Small intestine (tissue), 16 donors: ENCODE measurements at places on chromosomes 4 and X. TPM values are rescaled to one million over a fixed set of nuclear protein-coding genes. Genes with fewer than 3 reads are reported as not detected.

- H3K4me1 ChIP-seq: no peaks in the 10 kb centered on the region
- no peaks in the 10 kb centered on the region for H3K27me3 ChIP-seq
- H3K27ac ChIP-seq: no peak overlapping the region
- no peaks in the 10 kb centered on the region for H3K36me3 ChIP-seq
- DNase-seq: no peak
- no peak overlapping the region for H3K4me3 ChIP-seq
These were observed 120.4 kb downstream of the PCDH7 start for GRCh38 chr4:30840571-30840970.

The PPP1R2C gene
- not detected for polyA plus RNA-seq

GRCh38 chr4:113468165-113469022, 293.1 kb downstream of the CAMK2D start:
- no peaks in the 10 kb centered on the region for H3K27me3 ChIP-seq
- peaks cover 10% of the 10 kb centered on the region for H3K36me3 ChIP-seq
- H3K4me3 ChIP-seq: no peak overlapping the region
- peak; percentile 89 for DNase-seq
- H3K4me1 ChIP-seq: peaks cover 17% of the 10 kb centered on the region
- H3K27ac ChIP-seq: peak overlapping the region; percentile 83

- H3K4me1 ChIP-seq: no peaks in the 10 kb centered on the region
- no peak overlapping the region for H3K4me3 ChIP-seq
- DNase-seq: peak; percentile 19
- H3K27ac ChIP-seq: no peak overlapping the region
These were observed 7.4 kb downstream of the DOK7 start for GRCh38 chr4:3470244-3471097.

DNA sequence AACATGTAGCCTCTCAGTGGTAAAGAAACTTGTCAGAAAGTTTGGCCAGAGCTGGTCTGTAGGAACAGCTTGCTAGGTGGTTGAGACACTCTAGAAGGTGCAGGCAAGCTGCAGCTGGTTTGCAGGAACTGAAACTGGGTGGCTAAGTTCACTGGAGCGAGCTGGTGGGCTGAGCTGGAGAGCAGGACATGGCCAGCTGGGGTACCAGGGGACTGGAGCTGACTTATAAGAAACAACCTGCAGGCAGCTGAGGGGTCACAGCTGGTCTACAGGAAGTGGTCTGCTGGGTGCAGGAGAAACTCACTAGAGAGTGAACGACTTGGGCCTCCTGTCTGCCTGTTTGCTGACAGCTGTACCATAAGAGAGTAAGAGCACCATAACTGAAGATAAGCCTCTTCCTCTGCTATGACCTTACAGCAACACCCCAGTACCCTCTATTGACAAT, 157.1 kb upstream of the LNX1 start:
- no peak for DNase-seq
- no peaks in the 10 kb centered on the region for H3K4me1 ChIP-seq
- H3K27me3 ChIP-seq: no peaks in the 10 kb centered on the region
- H3K4me3 ChIP-seq: no peak overlapping the region
- H3K36me3 ChIP-seq: no peaks in the 10 kb centered on the region

DNA sequence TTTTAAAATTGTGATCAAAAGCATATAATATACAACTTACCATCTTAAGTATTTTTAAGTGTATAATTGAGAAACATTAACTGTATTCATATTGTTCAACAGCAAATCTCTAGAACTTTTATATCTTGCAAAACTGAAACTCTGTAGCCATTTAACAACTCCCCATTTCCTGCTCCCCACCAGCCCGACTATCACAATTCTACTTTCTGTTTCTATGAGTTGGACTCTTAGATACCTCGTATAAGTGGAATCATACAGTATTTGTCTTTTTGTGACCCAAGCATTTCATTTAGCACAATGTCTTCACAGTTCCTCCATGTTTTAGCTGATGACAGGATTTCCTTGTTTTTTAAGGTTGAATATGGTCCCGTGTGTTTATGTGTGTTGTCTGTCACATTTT, 106.0 kb downstream of the LRBA start:
- H3K4me1 ChIP-seq: no peaks in the 10 kb centered on the region
- peaks cover 10% of the 10 kb centered on the region for H3K36me3 ChIP-seq
- H3K27ac ChIP-seq: no peak overlapping the region
- no peaks in the 10 kb centered on the region for H3K27me3 ChIP-seq
- H3K4me3 ChIP-seq: no peak overlapping the region

The NUDT10 gene
- not detected for polyA plus RNA-seq

DNA sequence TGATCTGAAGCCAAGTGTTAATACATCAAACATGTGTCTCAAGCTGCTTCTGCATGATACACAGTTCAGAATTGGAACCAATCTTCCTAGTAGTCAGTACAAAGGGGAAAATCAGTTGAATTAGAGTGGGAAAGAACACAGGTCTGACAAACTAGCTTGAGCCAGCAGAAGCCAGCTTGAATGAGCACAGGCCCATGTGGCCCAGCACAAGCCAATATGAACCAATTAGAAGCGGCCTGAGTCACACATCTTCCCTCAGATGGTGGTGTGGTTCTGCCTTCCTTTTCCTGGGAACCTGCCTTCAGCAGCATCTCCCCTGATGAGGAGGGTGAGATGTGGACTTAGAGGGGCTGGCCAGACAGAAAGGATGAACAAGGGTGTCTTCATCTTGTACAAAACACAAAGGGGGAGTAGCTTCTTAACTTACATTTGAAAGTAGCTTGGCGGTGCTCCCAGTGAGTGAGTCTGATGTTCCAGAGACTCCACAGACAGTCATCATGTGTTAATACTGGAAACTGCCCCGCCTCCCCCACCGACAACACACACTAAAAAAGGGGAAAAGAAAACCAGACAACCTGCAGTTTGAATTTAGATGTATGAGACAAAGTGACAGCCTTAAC, 72.0 kb downstream of the FRMPD4 start:
- H3K36me3 ChIP-seq: no peaks in the 10 kb centered on the region
- H3K4me1 ChIP-seq: no peaks in the 10 kb centered on the region
- DNase-seq: no peak
- no peak overlapping the region for H3K27ac ChIP-seq

- no peak overlapping the region for H3K27ac ChIP-seq
- H3K4me1 ChIP-seq: no peaks in the 10 kb centered on the region
- H3K4me3 ChIP-seq: no peak overlapping the region
- DNase-seq: no peak
- H3K36me3 ChIP-seq: peaks cover 31% of the 10 kb centered on the region
These were observed 29.9 kb downstream of the BOD1L1 start for GRCh38 chr4:13597604-13598003.

The CFAP99 gene
- polyA plus RNA-seq: 0.15 TPM

- H3K27me3 ChIP-seq: no peaks in the 10 kb centered on the region
- H3K4me1 ChIP-seq: no peaks in the 10 kb centered on the region
- no peak overlapping the region for H3K4me3 ChIP-seq
- H3K27ac ChIP-seq: no peak overlapping the region
- no peaks in the 10 kb centered on the region for H3K36me3 ChIP-seq
These were observed 3.5 kb downstream of the IBSP start for GRCh38 chr4:87802858-87803257.

DNA sequence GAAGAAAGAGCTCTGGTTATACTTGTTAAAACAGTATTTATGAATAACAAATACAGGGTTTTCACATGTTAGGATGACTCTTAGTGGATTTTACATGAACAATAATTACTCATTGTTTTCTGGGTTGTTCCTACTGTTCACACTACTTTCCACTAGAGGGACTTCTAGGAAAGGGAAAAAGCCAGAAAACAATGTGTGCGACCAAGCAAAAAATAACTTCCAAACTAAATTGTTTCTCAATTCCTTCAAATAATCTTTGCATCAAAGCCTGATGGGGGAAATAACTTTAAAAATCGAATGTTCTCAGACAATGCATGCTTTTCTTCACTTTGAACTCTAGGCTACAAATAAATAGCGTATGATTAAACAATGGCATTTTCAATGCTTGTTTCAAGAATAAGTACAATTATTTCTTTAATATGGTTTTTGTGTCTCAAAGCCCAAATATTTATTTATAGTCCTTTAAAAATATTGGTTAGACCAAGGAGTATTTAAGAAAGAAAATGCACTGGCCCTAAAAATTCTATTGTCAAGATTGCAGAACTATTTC, 72.1 kb upstream of the ETNPPL start:
- peaks cover 11% of the 10 kb centered on the region for H3K27me3 ChIP-seq
- no peak overlapping the region for H3K27ac ChIP-seq
- peak; percentile 31 for DNase-seq

GRCh38 chrX:38221391-38221929, 789 bp upstream of the SRPX start:
- H3K36me3 ChIP-seq: no peaks in the 10 kb centered on the region
- no peaks in the 10 kb centered on the region for H3K27me3 ChIP-seq
- H3K4me1 ChIP-seq: peaks cover 5% of the 10 kb centered on the region
- DNase-seq: peak; percentile 1
- H3K27ac ChIP-seq: no peak overlapping the region
- no peak overlapping the region for H3K4me3 ChIP-seq

The RBM41 gene
- 8.9 TPM for polyA plus RNA-seq

The DCAF12L2 gene
- not detected for polyA plus RNA-seq

DNA sequence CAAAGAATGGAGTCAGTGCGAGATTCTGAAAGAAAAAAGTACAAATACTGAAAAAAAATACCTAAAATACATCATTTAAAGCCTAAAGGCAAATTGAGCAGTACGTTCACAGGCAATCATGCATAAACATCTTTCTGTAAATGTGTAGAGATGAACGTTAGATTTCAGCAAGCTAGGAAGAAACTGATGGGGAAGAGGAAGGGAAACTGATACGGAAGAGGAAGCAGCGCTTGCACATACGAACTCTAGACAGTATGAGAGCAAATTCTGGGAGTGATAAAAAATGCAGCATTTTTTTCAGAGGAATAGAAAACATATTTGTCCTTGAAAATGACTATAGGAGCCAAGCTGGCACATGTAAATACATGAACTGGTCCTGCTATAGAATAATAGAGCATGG, 9.4 kb downstream of the ANKRD50 start:
- H3K4me1 ChIP-seq: no peaks in the 10 kb centered on the region
- no peaks in the 10 kb centered on the region for H3K27me3 ChIP-seq
- no peak overlapping the region for H3K4me3 ChIP-seq
- no peaks in the 10 kb centered on the region for H3K36me3 ChIP-seq
- DNase-seq: no peak
- no peak overlapping the region for H3K27ac ChIP-seq

The ENAM gene
- polyA plus RNA-seq: 4.5 TPM

- no peaks in the 10 kb centered on the region for H3K27me3 ChIP-seq
- no peaks in the 10 kb centered on the region for H3K36me3 ChIP-seq
- no peaks in the 10 kb centered on the region for H3K4me1 ChIP-seq
- H3K4me3 ChIP-seq: no peak overlapping the region
- no peak overlapping the region for H3K27ac ChIP-seq
- DNase-seq: no peak
These were observed 65.2 kb downstream of the SLC4A4 start for GRCh38 chr4:71404049-71404448.

- no peaks in the 10 kb centered on the region for H3K36me3 ChIP-seq
- no peak for DNase-seq
- no peaks in the 10 kb centered on the region for H3K27me3 ChIP-seq
- H3K27ac ChIP-seq: no peak overlapping the region
These were observed 94.4 kb downstream of the ARHGAP10 start for GRCh38 chr4:147826288-147826646.

DNA sequence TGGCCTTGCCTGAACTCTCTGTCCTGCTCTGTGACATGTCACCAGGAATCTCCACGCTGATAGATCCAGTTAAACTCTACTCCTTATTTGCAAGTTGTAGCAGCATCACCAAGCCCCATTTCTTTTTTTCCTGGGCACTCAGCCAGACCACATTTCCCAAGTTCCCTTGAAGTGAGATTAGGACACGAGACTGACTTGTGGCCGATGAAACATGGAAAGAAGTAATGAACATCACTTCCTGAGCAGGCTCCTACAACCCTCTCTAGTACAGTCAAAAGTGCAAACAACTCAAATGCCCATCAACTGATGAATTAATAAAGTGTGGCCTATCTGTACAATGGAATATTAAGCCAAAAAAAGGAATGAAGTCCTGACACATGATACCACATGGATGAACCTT, 74.6 kb downstream of the MAP3K15 start:
- no peaks in the 10 kb centered on the region for H3K36me3 ChIP-seq
- no peaks in the 10 kb centered on the region for H3K27me3 ChIP-seq
- DNase-seq: no peak
- H3K4me1 ChIP-seq: no peaks in the 10 kb centered on the region
- no peak overlapping the region for H3K27ac ChIP-seq

DNA sequence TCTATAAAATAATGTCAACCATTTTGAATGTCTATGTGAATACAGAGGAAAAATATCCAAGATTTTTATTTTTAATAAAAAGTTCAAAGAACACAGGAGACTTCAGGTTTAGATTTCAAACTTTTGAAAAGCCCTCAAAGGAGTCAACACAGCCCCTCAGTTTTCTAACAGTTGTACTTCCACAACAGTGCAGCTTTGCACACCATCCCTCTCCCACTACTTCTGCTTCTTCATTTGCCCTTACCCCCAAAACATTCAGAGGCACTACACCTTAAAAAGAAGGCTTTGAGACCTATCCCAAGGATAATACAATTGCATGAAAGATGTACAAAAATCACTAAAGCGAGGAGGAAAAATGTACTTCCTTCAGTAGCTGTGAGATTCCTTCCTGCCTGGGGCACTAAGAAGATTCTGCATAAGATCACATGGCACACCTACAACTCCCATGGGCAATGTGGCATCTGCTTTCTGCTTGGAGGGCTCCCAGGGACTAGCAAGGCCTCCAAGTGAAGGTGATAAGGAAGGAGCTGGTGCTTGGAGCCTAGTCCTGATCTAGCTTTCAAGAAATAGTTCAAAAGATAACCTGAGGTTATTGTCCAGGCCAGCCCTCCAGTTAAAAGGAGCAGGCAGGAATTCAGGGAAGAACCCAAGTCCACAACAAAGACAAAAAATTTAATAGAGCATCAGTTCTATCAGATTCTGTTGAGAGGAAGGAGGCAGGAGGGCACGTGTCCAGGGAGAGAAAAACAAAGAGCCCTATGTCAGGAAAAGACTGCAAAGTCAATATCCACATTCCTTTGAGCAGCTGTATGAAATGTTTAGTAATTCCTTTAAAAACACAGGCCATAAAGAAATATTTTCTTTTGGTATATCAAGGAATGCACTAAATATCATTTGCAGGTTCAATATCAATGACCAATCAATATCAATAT, 19.1 kb downstream of the ARAP2 start:
- no peaks in the 10 kb centered on the region for H3K27me3 ChIP-seq
- no peaks in the 10 kb centered on the region for H3K4me1 ChIP-seq
- H3K27ac ChIP-seq: no peak overlapping the region
- no peak overlapping the region for H3K4me3 ChIP-seq
- DNase-seq: no peak
- peaks cover 2% of the 10 kb centered on the region for H3K36me3 ChIP-seq

GRCh38 chr4:188551156-188551555, 411.9 kb downstream of the TRIML1 start:
- H3K4me1 ChIP-seq: no peaks in the 10 kb centered on the region
- no peak overlapping the region for H3K27ac ChIP-seq
- no peak for DNase-seq
- H3K4me3 ChIP-seq: no peak overlapping the region
- H3K27me3 ChIP-seq: no peaks in the 10 kb centered on the region

GRCh38 chr4:80610845-80611677, 275.5 kb downstream of the CFAP299 start:
- H3K27me3 ChIP-seq: no peaks in the 10 kb centered on the region
- peaks cover 2% of the 10 kb centered on the region for H3K4me1 ChIP-seq
- DNase-seq: peak; percentile 88
- no peak overlapping the region for H3K4me3 ChIP-seq
- H3K36me3 ChIP-seq: no peaks in the 10 kb centered on the region

- no peaks in the 10 kb centered on the region for H3K36me3 ChIP-seq
- H3K4me1 ChIP-seq: no peaks in the 10 kb centered on the region
- no peaks in the 10 kb centered on the region for H3K27me3 ChIP-seq
These were observed 12.4 kb downstream of the SHROOM3 start for GRCh38 chr4:76447393-76447851.
